ENCODE measurements at places on chromosomes 5 and 9.

GRCh38 chr5:60577116-60577515, 122.8 kb downstream of the DEPDC1B start:
- DNase-seq = no peak

DNA sequence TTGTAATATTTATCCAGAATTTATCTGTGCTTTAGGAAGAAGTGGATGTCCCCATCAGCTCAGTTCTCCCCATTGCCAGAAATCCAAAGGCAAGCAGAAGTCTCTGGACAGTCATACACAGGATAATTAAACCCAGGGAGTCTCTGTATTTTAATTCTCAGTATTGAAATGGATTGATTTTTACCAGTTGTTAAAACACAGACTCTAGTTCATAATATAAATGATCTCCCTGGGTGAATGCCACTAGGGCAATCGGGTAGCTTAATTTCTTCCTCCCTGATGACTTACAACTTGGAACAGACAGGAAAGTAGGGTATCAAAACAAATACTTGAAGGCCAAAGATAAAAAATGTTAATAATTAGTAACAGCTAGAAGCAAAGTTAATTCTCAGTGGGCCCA, 66.5 kb upstream of the DAP start:
- no peak for DNase-seq

GRCh38 chr9:4550777-4551484, 60.7 kb downstream of the SLC1A1 start:
- no peak for DNase-seq

GRCh38 chr5:132065351-132065937, 5.0 kb downstream of the IL3 start:
- peak; percentile 84 for DNase-seq

DNA sequence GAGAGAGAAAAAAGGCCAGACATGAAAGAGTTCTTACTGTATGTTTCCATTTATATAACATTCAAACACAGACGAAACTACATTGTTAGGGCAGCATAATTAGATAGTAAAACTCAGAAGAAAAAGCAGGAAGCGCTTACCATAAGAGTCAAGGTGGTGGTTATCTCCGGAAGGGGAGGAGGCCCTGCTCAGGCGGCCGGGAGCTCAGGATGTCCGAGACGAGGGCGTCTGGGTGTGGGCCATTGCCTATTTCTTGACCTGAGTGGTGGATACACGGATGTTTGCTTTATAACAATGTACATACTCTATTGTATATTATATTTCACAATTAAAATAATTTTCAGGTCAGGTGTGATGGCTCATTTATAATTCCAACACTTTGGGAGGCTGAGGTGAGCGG, 80.9 kb upstream of the COL5A1 start:
- no peak for DNase-seq

GRCh38 chr5:109878887-109879286, 189.2 kb downstream of the MAN2A1 start:
- no peak for DNase-seq

DNA sequence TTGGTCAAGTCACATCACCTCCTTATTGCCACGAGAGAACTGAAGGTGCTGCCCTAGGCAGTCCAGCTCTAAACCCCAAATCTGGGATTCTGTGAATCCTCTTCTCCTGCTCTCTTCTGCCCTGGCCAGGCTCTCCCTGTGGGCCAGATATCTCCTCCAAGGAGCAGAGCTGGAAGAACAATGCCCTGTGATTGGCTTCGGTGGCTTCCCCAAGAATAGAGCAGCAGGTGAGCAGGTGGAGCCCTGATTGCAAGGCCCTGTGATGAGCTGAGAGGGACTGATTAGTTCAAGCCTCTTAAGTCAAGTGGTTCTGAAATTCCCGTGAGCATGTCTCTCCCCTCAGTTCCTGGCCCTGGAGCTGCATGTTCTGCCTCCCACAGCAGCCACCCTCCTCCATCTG, 175.3 kb upstream of the BRINP1 start:
- DNase-seq = no peak

GRCh38 chr9:29701559-29701958, 2128.3 kb upstream of the C9orf72 start:
- DNase-seq = no peak

DNA sequence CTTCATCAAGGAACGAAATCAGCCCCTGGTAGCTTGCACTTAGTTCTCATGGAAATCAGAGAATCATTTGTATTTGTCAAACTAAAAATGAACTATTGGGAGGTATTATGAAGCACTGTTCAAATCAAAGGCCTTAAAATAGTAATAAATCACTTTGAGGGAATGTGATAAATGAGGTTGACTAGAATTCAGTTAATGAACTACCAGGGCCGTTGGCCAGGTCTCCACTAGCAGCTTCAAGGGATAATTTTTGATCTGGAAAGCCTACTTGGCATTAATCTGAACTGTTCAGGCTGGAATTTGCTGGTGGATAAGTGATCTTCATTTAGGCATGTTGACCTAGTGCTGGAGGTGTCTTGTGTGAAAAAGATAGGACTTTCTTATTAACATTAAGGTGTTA, 76.4 kb upstream of the GPR151 start:
- no peak for DNase-seq

- DNase-seq = no peak
Measured at GRCh38 chr5:444226-444625, 1.2 kb downstream of the EXOC3 start.

DNA sequence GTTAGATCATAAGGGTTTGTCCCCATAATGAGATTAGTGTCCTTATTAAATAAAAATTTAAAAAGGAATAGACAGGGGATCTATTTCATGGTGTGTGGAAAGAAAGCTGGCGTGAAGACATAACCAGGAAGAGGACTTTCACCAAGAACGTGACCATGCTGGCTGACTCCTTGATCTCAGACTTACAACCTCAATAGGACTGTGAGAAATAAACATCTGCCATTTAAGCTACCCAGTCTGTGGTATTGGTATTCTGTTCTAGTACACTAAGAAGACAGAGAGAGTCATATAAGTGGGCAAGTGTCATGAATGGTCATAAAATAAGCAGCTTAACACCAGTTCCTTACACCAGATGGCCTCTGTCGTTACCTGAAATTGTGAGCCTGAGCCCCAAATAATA, 259.4 kb upstream of the CCNG1 start:
- no peak for DNase-seq

DNA sequence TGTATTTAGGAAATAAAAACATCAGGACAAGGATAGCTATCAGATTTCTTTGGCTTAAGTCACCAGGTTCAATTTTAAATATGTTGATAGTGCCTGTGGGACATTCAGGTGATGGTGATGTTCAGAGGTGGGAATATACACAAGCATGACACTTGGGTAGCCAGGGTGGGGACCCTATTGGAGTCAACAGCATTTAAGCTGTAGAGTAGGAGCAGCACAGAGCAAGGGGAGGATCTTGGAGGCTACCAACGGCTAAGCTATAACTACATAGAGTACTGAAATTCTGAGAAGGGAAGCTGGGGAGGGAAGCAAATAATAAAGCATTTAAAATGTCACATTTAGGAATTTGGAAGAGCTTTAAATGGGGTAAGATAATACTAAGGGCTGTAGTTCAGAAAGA, 177.7 kb downstream of the CPLANE1 start:
- DNase-seq = no peak

- no peak for DNase-seq
Measured at GRCh38 chr5:32083981-32084430, 90.1 kb downstream of the GOLPH3 start.

GRCh38 chr9:114214181-114214580, 58.8 kb downstream of the COL27A1 start:
- no peak for DNase-seq

GRCh38 chr5:119078861-119079260, 8.0 kb downstream of the DMXL1 start:
- no peak for DNase-seq

GRCh38 chr5:151202381-151203139, 21.3 kb downstream of the CCDC69 start:
- no peak for DNase-seq

DNA sequence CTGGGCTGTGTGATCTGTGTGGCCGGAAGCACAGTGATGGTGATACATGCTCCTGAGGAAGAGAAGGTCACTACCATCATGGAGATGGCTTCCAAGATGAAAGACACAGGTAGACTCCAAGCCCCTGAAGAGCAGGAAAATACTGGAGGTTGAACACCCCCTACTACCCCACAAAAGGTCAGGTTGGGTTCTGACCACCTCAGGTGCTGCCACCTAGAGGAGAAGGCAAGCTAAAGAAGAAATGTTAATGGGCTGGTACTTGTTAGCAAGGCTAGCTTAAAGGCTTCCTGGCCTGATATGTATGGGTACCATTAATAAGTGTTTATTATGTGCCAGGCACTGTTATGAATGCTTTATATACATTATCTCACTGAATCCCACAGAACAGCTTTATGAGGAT, 11.7 kb downstream of the NIPAL4 start:
- DNase-seq = peak; percentile 35

DNA sequence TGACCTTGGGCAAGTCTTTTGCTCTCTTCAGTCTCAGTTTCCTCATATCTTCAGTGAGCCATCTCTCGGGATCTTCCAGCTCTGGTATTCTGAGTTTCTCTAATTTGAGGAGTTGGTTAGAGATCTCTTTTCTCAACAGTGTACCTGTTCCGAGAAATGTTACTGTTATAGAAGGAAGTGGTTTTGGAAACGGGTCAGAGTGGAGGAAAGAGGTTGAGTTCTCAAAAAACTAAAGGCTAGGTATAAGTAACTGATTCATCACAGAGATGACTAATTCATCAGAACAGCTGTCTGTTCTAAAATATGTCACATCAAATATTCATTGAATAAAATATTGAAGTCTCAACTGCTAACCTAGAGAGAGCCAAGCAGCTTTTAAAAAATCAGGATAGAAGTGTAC, 106.6 kb downstream of the PALM2AKAP2 start:
- DNase-seq = no peak

- DNase-seq = no peak
Measured at GRCh38 chr5:160376416-160376815, 6.0 kb upstream of the C1QTNF2 start.

DNA sequence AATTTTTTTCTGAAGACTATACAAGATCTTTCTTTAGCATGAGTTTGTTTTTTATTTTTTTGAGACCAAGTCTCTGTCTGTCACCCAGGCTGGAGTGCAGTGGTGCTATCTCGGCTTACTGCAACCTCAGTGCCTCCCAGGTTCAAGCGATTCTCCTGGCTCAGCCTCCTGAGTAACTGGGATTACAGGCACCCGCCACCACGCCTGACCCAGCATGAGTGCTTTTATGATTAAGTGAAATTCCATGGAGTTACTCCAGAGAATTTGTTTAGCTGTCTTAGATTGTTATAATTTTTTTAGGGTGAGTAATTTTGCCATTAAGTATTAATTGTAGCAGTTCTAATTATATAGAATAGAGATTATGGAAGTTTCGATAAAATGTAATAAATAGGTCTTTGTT, 14.3 kb downstream of the YTHDC2 start:
- no peak for DNase-seq

DNA sequence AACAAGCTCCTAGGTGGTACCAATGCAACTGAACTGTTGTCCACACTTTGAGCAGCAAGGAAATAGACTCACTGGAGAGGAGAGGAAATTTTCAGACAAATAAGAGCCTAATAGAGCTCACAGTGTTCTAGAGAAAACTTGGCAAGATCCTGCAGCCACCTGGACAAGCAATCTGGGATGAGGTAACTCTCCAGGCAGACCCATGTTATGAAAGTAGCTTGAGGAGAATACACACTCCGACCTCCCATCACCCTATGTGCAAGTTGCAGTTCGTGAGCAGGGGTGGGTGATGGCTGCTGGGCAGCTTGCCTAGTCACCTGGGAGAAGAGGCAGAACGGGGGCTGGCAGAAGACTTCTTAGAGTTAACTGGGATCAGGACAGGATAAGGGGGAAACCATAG, 102.2 kb downstream of the KLF4 start:
- DNase-seq = no peak

GRCh38 chr5:74367934-74368333, 272.6 kb downstream of the ENC1 start:
- DNase-seq = no peak

GRCh38 chr9:11966786-11967185, 726.4 kb upstream of the TYRP1 start:
- no peak for DNase-seq

DNA sequence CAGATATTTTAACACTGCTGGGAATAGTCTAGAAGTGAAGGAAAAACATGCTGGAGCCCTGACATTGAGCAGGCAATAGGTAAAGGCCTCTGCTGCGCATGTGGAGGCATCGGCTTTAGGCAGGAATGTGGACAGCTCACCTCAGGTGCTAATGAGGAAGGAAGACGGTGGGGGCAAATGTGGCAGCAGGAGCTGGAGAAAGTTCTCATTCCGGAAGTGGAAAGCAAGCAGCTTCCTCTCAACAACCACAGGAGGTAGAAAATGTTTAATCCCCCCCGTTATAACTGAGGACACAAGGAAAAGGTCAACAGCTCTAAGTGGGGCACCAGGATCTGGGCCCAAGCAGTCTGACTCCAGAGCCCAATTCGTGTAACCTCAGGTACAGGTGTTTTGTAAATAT, 7.6 kb upstream of the RPS14 start:
- no peak for DNase-seq

DNA sequence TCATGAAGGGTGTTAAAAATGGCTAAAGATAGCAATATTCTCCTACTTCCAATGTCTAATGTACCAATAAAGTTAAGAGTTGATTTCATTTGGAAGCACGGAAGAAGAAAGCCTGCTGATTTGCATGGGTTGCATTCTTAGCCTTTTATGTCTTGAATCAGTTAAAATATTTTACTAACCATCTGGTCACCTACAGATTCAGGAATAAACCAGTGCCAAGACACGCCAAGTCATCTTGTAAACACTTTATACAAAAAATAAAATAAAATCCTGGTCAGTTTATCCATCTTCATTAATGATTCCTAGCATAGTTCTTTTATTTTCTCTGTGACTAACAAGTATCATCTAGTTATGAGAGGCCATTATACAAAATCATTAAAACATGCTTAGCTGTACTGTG, 1031.6 kb upstream of the WWC1 start:
- no peak for DNase-seq

DNA sequence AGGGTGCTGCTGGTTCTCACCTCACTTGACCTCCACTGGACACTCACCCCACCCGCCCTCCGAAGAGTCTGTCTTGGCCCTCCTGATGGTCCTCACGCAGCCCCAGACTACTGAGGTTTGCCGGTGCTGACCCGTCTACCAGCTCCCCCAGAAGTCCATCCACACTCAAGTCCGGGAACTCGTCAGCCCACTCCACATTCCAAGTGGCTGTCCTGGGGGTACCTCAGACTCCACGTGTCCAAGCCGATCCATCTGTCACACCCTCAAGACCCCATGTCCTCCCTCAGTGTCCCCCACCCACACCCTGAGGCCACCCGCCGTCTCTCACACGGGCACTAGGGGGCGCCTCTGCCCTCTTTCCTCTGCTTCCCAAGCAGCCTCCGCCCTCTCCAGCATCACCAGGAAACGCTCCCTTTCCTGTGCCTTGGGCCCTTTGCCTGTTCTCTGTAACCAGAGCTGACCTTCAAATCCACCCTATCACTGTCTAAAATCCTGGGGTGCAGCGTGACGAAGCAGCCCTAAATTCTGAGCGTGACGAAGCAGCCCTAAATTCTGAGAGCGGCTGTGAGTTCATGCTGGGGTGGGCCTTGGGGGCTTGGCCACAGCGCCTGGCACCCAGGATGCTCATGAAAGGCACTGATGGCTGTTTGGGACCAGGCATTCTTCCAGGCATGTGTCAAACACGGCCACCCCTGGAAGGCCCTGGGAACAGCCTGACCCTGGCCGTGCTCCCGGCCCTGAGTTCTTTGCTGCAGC, 95.7 kb downstream of the KCNT1 start:
- peak; percentile 67 for DNase-seq

Measured in HTR-8/SVneo (cell line).